Psoas muscle (tissue), 8 donors: ENCODE measurements at places on chromosomes 3 and 15. TPM values are rescaled to one million over a fixed set of nuclear protein-coding genes. Genes with fewer than 3 reads are reported as not detected.

GRCh38 chr15:31970007-31970406, 60.3 kb upstream of the CHRNA7 start:
- DNase-seq: no peak

GRCh38 chr3:36428445-36428844, 48.1 kb downstream of the STAC start:
- no peak for DNase-seq

- DNase-seq: no peak
Observed at GRCh38 chr15:22947101-22948000, 32.8 kb downstream of the CYFIP1 start.

DNA sequence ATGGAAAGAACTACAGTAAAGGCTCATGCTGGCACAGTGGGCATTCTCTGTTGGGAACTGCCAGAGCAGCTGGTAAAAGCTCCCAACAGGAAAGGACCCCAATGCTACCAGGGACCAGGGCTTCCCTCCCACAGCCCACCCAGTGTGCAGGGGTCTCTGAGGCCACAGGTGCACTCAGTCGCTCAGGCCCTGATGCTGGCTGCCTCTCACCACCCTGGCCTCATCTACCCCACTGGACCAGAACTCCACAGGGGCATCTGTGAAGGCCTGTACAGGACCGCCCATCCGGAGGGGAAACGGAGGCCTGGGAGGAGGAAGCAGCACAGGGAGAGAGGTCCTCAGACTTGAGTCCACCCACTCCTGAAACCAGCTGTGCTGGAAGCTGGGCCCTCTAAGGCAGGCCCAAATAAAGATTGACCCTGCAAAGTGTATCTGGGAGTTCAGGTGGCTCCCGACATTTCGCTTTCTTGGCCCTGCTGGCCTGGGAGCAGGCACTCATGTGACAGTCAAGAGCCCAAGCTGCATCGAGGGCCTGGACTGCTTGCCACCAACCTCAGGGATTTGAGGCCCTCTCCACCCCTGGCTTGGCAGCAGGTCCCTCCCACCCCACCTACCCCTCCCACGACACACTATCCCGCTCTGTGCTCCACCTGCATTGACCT, 12.7 kb downstream of the KLF15 start:
- no peak for DNase-seq

DNA sequence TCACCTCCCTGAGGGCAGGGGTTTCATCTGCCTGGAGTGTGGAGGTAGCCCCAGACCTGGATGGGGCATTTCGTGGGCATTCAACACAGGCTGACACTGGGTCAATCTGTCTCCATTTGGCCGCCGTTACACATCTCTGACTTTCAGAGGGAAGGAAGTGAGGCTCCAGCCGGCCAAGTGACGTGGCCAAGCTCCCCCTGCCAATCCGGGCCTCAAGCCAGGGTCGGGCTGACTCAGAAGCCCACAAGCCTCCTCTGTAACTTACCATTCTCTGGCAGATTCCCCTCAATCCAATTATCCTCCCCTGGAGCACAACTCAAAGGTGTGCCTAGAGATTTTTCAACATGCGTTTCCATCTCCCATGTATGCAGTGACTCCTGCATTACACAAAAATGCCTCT, 227.6 kb downstream of the KLF13 start:
- peak; percentile 45 for DNase-seq

GRCh38 chr15:55235546-55236036, 38.9 kb upstream of the RSL24D1 start:
- no peak for DNase-seq

- DNase-seq: no peak
Observed at GRCh38 chr15:85770096-85771041, 24.4 kb downstream of the KLHL25 start.

DNA sequence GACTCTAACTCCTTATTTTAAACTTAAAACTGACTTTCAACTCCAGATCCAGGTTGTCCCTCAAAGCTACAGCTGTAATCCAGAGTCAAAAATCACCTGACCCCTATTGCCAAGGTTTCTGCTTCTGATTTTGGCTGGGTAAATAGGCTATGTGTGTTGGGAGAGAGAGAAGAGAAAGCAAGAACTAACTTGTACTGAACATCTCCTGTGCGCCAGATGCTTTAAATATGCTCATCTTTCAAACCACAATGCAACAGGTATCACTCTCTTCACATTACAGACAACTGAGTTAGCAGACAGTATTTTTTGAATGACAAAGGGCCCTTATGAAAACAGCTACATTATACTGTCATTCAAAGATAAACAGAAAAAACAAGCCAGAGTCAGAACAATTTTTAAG, 7.0 kb downstream of the WWTR1 start:
- no peak for DNase-seq

DNA sequence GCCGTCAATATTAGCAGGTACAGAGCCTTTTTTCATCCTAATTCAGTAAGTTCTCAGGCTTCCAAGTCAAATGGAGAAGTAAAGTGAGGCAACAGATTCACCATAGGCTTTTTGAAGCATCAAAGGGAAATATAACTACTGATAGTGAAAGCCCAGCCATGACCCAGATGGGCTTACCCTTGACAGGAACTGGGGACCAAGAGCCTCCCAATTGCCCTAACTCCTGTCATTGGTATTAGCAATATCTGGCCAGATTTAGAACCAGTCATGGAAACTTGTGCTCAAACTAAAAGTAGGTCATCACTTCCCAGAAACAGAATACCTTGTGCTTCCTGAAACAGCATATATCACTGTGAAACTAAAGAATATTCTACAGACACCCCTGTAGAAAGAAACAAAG, 33.0 kb downstream of the NME9 start:
- DNase-seq: no peak

GRCh38 chr15:70342141-70342540, 244.4 kb upstream of the TLE3 start:
- DNase-seq: no peak

DNA sequence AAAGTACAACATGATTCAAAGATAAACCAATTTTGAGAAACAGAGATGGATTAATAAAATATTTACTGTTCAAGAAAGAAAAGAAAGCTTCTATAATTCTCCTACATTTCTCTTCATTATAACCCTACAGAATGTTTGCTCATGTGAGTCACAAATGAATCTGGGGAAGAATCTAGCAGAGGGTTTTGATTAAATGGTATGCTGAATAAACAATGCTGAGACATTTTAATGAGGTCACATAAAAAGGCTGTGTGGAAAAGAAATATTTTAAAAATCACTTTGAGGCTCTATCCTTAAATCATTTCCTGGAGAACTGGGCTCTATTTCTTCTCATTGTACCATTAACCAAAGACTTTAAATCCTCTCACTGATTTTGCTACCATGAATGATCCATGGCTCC, 727.7 kb downstream of the NTRK3 start:
- DNase-seq: no peak

- DNase-seq: no peak
Observed at GRCh38 chr15:87703327-87704111, 553.0 kb downstream of the NTRK3 start.

DNA sequence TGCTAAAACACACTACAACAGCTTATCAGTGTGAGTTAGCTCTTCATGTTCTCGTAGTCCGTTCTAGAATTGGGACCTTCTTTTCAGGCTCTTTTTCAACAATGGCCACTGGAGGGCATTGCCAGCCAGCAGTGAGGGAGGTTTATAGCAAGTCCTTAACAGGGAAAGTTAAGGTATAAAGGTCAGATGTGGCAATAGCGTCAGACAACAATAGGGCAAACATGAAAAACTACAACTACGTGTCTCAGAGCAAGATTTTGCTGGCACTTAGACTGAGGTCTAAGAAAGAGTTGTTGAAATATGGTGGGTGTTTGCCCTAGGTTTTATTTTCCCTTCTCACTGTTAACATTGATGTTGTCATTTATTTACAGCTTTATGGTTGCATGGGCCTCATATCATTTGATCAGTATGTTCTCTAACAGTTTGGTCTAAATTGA, 161.4 kb downstream of the GMNC start:
- no peak for DNase-seq

- no peak for DNase-seq
Observed at GRCh38 chr15:70109978-70110377, 12.3 kb upstream of the TLE3 start.

- DNase-seq: no peak
Observed at GRCh38 chr3:81470524-81471278, 290.7 kb downstream of the GBE1 start.

- DNase-seq: peak; percentile 44
Observed at GRCh38 chr3:38021196-38021595, 8.2 kb downstream of the PLCD1 start.

TP63 gene
- polyA plus RNA-seq: 1.4 TPM

SNTN gene
- not detected for polyA plus RNA-seq

ZIC4 gene
- polyA plus RNA-seq: 0.13 TPM

TMEM266 gene
- polyA plus RNA-seq: 0.87 TPM
